Kidney epithelial cell (primary cell): ENCODE measurements at places on chromosomes 5 and 9. TPM values are rescaled to one million over a fixed set of nuclear protein-coding genes. Genes with fewer than 3 reads are reported as not detected.

Gene ZDHHC21
- total RNA-seq: 7.5 and 7.7 TPM in 2 replicates

Gene CHSY3
- 1.7 and 2.5 TPM in 2 replicates for total RNA-seq

Gene RFX3
- 4.4 and 5.6 TPM in 2 replicates for total RNA-seq

Gene IL5
- not detected in 2 replicates for total RNA-seq

Gene TSSK1B
- total RNA-seq: 0.38 TPM in 1 of 2 replicates, not detected in the other

Gene EPB41L4B
- total RNA-seq: 9.6 and 11.0 TPM in 2 replicates

Gene STPG3
- total RNA-seq: not detected in 2 replicates

Gene ZNF354C
- 6.9 and 7.9 TPM in 2 replicates for total RNA-seq

Gene SMIM33
- not detected in 2 replicates for total RNA-seq

Gene PIGO
- total RNA-seq: 21.1 and 27.8 TPM in 2 replicates

Gene FAT2
- 0.58 and 0.96 TPM in 2 replicates for total RNA-seq

Gene SLC25A2
- not detected in 2 replicates for total RNA-seq

Gene CNTLN
- total RNA-seq: 3.8 and 4.1 TPM in 2 replicates

Gene ANKDD1B
- 0.48 and 0.63 TPM in 2 replicates for total RNA-seq

DNA sequence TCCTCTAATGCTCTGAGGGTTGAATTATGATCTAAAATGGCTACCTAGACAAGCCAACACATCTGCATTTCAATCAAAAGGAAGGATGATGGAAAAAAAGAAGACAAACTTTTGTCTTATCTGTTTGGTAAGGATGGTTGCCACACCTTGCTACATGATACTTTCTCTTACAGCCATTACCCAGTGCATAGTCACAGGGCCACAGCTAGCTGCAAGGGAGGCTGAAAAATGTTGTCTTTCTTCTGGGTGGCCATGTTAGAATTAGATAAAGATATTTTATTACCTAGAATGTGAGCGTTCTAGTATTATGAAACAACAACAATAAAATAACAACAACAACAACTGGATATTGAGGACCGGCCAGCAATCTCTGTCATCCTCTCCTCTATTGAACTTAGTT is 4.7 kb upstream of the AOPEP start:
- no peak for DNase-seq

DNA sequence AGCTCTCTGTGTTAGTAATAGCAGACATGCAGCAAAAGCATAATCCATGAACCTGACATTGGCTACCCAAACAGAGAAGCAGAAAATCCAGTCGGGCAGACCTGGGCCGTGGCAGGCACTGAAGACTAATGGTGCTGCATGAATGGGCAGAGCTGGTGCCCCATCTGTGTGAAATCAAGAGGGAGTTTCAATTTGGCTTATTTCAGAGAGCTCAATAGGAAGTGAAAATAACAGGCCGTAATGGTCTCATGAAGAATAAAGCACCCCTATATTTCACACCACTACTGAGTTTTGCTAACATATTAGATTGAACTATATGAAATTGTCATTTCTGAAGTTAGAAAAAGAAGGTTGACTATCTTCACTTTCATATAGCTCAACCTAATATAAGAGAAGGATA is 149.7 kb downstream of the ENC1 start:
- no peak for DNase-seq

DNA sequence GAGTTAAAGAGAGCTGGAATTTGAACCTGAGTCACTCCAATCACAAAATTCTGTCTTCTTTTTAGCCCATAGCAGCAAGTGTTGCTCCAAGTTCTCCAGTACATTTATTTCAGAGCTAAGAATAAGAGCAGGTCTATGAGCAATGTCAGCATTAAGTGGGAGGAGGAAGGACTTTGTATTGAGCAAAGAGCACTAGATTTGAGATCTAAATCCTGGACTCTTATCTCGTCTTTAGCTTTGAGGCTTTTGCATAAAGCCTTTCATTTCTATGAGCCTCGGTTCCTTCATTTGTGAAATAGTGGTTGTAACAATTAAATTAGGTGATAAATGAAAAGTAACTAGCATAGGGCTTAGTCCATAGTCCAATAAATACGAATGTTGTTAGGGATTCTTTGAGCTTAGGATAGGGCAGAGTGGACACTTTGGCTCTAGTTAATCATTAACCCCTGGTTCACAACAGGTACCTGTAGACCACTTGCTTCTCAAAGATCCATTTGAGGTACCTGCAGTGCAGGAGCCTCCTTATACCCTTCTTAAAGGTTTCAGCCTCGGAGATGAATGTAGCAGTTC is 464.1 kb upstream of the KLF4 start:
- DNase-seq: no peak

- no peak for DNase-seq
Measured at GRCh38 chr5:168887931-168888330, 308.8 kb upstream of the PANK3 start.

DNA sequence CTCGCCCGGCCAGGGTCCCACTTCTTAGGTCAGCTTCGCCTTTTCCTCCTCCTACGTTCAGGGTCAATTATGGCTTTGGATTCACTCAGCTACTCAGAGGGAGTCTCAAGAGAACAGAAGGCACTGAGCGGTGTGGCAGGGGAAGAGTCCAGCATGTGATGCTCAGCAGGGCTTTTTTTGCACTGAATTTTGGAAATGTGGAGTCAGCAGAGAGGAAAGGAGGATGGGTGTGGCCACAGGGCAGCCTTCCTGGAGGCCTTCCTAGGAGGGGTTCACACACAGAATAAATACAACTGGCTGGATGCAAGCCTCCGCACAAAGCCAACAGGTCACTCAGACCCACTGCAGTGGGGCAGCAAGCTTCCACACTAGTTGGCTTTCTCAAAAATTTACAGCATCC is 4.8 kb downstream of the NAIF1 start:
- no peak for DNase-seq

GRCh38 chr5:164224236-164224635 is 718.8 kb downstream of the MAT2B start:
- no peak for DNase-seq

- peak; percentile 31 for DNase-seq
Measured at GRCh38 chr9:71249729-71250317, 128.4 kb upstream of the TRPM3 start.

DNA sequence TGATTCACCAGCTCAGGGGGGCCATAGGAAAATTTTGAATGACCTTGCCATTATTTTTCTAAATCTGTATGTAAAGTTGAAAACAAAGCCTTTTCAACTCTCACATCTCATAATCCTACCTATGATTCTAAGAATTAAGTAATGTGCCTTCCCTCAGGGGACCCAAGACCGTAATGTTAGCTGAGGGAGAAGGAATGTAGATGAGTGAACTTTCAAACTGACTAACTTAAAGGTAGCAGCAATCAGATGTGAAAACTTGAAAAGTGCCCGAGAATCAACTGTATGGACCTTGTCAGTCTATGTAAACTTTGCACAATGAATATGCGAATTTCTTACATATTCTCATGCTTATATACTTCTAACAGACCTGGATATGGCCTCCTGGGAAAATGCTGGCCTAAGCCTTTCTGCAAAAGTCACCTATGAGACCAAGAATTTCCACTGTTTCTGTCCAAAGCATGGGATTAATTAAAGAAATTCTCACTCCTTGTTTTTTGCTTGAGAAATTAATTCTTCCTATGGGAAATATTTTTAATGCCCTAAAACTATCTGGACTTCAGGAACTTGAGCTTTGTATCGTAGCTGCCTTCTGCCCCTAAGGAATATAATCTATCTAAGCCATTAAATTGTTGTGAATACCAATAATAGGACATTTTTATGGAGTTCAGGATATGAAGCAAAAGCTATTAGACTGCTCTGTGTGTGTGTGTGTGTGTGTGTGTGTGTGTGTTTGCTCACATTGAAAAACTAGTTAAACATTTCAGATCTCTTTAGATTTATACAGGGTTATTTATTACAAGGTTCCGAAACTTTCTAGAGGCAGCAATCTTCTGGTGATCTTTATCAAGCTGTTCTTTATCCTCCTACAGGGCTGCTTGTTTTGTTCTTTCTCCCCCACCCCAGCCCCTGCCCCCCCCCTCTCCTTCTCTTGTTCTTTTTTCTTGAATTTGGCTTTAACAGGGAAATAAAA is 169.1 kb upstream of the CLINT1 start:
- DNase-seq: no peak

DNA sequence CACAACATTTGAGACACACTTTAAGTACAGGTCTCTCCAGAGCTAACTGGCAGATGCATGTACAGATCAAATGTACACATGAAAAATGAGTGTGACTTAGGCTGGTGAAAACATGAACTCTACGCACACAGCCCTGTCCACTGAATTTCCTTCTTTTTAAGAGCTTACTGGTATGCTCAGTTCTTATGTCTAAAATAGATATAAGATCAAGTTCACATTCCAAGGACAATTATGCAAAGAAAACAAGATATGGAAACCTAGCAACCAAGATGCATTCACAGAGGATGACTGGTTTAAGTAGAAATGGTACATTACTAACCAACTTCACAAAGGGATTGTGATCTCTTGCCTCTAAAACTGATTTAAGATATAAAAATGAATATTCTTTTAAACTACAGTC is 56.7 kb downstream of the TLE1 start:
- DNase-seq: no peak

DNA sequence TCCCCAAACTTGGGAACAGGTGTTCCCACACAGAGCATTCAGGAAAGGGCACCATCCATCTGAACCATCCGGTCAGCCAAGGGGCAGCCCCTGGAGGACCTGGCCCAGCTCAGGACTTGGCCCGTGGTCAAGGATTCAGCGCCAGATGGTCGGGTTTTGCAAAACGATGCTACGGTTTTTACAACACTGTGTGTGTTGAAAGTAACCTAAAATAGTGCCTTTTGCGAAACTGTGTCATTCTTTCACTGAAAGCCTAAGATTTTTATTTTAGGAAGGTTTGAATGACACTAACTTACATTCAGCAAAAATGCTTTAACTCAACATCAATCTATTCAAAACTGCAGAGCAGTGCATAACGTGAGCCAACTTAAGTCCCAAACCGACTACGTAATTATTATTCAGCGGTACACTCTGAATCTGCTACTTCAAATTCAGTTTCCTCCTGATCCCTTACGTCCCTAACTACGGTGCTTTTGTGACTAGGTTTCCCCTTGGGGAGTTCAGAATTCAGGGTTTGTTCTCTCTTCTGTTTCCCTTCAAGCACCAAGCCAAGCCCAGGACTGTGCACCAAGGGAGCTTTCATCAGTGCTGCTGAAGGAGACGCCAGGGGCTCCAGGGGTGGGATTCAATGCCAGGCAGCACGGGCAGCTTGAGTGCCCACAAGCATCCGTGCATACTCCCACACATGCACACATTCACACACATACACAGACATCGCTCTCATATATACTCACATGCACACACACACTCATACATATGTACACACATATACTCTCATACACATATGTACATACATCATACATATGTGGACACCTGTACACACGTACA is 25.8 kb downstream of the LPCAT1 start:
- no peak for DNase-seq

DNA sequence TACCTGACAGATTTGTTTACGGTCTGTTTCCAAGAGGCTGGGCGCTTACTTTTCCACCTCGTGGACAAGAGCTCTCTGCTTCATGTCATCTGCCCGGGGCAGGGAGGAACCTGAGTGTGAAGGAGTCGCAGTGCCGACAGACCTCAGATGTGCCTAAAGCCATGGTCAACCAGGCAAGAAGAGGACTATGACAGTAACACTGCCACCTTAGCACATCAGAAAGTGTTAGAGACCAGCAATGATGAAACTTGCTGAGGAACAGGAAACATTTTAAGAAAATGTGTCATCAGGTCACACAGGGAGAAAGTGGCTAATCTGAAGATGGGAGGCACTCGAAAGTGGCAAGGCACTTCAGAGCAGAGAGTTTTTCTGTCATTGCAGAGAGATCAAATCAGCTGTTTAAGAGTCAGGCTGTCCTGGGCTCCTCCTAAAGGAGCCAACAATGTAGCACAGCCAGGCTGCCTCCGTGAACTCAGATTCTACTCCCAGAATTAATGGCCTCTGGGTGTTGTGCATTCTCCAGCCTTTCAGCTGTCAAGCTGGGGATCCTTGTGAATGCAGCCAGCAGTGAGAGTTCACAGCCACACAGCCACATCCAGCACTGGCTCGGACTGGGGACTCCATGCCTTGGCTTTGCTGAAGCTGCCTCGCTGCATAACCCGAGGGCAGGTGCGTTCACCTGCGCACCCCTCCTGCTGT is 94.6 kb downstream of the RAPGEF1 start:
- no peak for DNase-seq

- DNase-seq: no peak
Measured at GRCh38 chr9:122332083-122332482, 38.7 kb upstream of the PTGS1 start.

DNA sequence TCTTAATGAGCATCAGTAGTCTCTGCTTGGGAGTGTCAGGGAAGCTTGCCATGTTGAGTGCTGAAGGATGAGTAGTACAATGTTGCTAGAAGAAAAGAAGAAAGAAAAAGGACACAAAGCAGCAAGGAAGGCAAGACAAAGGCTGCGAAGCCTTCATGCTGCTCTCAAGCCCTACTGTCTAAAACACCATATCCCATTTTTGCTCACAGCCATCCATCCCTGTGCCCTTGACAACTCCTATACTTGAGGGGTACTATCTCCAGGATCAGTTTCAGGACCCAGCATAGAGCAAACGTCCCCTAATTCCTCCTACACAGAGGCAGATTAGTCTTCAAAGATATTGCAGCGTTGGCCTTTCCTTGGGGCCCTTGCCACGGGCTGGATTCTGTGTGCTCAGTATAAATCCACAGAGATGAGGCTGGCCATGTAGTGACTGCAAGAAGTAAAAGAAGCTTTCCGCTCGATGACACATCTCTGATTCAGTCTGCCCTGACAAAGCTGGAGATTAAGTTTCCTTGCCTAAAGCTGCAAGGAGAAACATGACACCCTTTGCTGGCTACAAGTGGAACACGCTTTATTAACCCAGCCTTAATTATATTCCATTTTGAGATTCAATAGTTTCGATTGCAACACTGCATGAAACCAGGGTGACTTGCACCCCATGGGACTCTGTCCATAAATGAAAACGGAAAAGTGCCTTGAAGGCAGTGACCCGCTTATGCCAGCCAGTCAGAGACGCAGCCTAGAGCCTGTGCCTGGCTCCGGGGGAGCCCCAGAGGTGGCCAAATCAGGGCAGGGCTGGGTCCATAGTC is 304.6 kb downstream of the ACTL7B start:
- peak; percentile 87 for DNase-seq

GRCh38 chr5:43362725-43363435 is 49.3 kb downstream of the CCL28 start:
- no peak for DNase-seq

- DNase-seq: no peak
Measured at GRCh38 chr5:15483351-15484097, 16.5 kb upstream of the FBXL7 start.
